ENCODE measurements at places on chromosomes 7 and 10.

- DNase-seq, result no peak
Observed at GRCh38 chr10:132457328-132458070, 60.5 kb downstream of the PWWP2B start.

GRCh38 chr10:81498011-81498551, 376.9 kb upstream of the NRG3 start:
- no peak for DNase-seq

DNA sequence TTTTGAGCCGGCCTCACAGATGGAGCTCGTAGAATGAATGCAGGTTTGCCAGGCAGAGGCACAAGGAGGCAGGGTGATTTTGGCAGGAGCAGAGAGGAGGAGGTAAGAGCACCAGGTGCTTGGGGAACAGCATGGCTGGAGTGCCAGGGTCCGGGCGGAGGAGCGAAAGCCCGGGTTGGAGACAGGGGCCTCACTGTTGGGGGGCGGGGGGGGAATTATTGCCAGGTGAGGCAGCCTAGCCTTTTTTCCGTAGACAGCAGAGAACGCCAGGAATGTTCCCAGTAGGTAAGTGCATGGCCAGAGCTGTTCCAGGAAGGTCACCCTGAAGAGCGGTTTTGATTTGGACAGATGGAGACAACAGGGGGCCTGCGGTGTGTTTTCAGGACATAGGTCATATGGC, 9.5 kb downstream of the SRRM3 start:
- DNase-seq, result no peak

DNA sequence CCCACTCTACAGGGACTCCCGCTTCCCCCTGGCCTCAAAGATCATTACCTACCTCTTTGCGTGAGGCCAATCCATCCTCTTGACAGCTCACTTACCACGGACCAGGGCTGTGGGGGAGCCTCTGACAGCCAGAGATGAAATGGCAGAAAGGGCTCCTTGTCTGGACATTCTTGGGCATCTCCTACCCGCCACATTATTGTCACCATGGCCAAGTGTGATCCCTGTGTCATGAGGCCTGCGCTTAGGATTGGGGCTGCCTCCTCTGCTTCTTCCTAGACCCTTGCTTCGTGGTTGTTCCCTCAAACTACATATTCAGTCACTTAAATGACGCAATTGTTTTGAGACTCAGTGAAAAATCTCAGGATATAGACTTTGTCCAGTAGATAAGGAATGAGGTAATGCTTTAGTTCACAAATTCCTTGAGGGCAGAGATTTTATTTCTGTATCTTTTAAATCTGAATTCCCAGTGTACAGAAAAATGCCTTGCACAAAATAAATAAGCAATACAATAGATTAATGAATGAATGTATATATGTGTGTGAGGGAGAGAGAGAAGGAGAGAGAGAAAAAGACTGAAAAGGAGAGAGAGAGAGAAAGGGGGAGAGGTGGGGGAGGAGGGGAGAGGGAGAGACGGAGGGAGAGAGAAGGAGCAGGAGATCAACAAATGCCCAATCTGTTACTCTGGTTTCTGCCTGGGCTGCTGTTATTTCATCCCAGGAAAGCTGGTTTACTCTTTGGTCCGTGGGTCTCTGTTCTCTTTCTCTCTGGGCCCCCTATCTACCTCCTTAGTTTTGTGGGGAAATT, 159.0 kb downstream of the PLXNA4 start:
- no peak for DNase-seq

DNA sequence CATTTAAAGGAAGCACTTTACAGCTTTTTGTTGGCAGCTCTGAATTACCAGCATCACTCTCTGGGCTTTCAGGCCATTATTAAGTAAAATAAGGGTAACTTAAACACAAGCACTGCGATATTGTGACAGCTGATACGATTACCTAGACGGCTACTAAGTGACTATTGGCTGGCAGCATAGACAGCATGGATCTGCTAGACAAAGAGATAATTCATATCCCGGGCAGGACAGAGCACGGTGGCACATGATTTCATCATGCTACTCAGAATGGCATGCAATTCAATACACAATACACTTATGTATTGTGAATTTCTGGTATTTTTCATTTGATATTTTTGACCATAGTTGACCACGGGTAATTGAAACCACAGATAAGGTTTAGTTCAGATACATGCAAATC, 522.0 kb upstream of the LRRN3 start:
- DNase-seq, result no peak
